ENCODE measurements at places on chromosomes 2 and 18.

DNA sequence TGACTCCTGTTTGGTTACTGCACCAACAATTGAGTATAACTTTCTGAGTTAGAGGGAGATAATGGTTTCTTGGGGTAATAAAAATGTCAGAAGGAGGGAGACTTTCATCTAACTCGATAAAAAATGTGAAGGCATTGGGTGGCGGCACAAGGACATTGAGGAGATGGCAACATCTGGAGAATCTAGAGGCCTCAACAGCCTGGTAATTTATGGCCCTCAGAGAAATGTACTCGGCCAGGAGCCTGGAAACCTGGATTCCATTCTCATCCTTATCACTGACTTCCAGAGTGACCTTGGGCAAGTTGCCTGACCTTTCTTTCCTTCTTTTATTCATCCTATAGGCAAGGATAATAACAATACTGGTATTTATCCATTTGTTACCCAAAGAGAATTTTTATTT, 173.5 kb upstream of the MEX3C start:
- no peak for DNase-seq

DNA sequence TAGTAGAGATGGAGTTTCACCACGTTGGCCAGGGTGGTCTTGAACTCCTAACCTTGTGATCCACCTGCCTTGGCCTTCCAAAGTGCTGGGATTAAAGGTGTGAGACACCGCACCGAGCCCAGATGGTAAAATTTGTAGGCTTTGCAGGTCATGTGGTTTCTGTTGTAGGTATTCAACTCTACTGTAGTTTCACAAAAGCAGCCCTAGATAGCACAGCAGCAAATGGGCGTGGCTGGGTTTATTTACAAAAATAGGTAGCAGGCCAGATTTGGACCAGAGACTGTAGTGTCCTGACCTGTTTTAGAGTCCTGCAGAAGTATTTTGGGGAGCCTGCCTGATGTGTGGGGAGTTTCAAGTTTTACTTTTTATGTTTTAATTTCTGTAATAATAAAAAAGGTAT, 84.1 kb upstream of the RASGRP3 start:
- DNase-seq = no peak

DNA sequence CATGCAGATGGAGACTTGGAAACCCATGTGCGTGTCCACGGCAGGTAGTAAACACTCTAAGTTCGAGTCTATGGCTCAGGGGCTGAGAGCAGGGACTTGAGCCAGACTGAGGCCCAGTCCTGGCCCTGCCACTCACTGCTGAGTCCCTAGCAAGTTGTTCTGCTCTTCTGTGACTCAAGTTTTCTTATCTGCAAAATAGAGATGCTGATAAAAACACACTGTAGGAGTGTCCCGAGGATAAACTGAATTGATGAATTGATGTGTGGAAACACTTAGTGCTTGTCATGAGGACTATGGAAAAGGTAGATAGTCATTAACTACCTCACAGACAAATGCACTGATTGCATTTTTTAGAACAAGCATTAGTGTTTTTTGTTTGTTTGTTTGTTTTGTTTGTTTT, 73.2 kb downstream of the BOLA3 start:
- DNase-seq = no peak

DNA sequence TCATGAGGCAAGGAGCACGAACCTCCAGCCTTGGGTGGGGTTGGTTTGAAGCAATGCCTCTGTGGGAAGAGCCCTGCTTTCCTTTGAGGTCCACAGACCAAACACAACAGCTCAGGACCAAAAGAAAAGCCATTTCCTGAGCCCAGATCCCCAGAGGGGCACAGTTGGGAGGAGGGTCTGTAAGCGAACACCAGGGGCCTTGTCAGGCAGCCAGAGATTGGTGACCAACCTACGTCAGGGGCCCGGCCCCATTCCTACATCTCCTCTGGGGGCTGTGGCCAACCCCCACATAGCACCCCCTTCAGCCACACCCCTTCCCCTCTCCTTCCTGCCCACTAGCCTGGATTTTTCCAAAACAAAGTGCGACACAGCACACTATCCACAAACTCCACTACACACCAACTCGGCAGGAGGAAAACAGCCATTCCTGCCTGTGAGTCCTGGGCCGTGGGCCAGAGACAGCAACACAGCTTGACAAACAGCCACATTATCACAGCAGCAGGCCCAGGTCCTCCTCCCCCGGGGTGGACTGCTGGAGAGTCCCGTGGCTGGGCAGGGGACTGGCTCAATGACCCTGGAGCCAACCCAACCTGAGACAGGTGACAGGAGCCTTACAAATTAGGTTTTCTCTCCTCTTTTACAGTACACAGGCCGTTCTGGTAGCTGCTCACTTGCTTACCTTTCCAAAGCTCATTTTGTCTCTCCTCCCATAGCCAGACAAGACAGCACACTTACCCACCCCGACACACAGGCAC, 98.8 kb downstream of the TNS1 start:
- DNase-seq = peak; percentile 36

- no peak for DNase-seq
These were observed 254.3 kb downstream of the ACKR3 start for GRCh38 chr2:236823963-236824362.

- DNase-seq = no peak
These were observed 542 bp upstream of the RNF103 start for GRCh38 chr2:86624267-86624547.
